ENCODE measurements at places on chromosomes 4 and X. TPM values are rescaled to one million over a fixed set of nuclear protein-coding genes. Genes with fewer than 3 reads are reported as not detected.

The SULT1B1 gene
- 0.50 TPM for total RNA-seq

The IL1RAPL1 gene
- not detected for total RNA-seq

DNA sequence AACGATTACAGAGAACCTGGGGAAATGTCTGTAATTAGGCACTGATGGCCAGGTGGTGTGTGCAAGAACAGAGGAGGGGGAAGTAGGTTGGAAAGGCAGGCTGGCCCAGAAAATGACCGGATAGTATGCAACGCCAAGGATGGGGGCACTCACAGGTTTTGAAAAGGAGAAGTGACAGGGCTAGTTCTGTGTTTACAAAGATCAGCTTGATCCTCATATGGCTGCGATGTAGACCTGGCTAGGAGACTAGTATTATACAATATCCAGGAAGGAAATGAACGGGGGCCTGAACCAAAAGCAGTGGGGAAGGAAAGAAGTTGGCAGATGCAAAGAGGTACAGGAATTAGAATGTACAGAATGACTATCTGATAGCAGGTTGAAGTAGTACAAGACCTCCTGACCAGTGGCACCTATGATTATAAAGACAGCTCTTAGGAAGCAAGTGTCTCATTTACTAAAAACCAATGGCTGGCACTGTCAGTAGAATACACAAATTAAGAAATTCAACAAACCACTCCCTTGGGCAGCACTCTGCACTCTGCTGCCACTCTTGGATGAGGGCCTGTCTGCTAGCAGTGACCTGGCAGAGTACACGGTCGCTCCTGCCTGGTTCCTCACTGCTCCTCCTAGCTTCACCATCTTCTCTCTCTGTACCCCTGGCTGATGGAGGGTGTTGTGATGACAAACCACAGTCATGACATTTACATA, 14.1 kb downstream of the MFAP3L start:
- H3K36me3 ChIP-seq = no peaks in the 10 kb centered on the region
- H3K27me3 ChIP-seq = no peaks in the 10 kb centered on the region
- DNase-seq = no peak
- no peak overlapping the region for H3K27ac ChIP-seq
- peaks cover 5% of the 10 kb centered on the region for H3K4me1 ChIP-seq

The CNGA1 gene
- not detected for total RNA-seq
